Activated B cell treated with CpG ODN at 0.5 μM for 24 hours (primary cell): ENCODE measurements at places on chromosomes 7 and 10. TPM values are rescaled to one million over a fixed set of nuclear protein-coding genes. Genes with fewer than 3 reads are reported as not detected.

The GNAT3 gene
- total RNA-seq, result not detected in 2 replicates

DNA sequence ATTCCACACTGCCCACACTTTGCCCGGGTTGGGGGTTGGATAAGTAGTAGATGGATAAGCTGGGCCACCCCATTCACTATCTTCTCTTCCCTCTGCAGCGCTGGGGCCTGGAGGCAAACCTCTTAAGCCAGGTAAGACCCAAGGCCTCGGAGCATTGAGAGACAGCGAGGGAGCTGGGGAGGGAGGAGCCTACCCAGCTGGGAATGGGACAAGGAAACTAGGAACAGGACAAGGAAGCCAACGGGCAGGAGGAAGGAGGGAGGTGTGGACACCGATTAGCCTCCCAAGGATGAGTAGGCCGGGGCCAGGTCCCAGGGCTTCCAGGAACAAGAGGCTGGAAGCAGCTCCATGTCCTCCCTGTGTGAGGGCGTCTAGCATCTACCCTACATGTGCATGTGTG lies 9.6 kb downstream of the ELN start:
- no peak overlapping the region for H3K4me3 ChIP-seq
- DNase-seq, result no peak
- no peaks in the 10 kb centered on the region for H3K36me3 ChIP-seq
- peaks cover 13% of the 10 kb centered on the region for H3K27me3 ChIP-seq

- H3K4me3 ChIP-seq, result no peak overlapping the region
- H3K36me3 ChIP-seq, result no peaks in the 10 kb centered on the region
- no peaks in the 10 kb centered on the region for H3K27me3 ChIP-seq
Measured at GRCh38 chr7:74307738-74308505, 18.7 kb downstream of the CLIP2 start.

The ZCWPW1 gene
- total RNA-seq, result 10.8 and 15.2 TPM in 2 replicates

The PPP1R9A gene
- 1.3 and 1.5 TPM in 2 replicates for total RNA-seq

The CLDN3 gene
- not detected in 2 replicates for total RNA-seq

GRCh38 chr10:126910798-126911197 lies 5.6 kb downstream of the DOCK1 start:
- DNase-seq, result no peak
- H3K4me3 ChIP-seq, result no peak overlapping the region
- H3K36me3 ChIP-seq, result no peaks in the 10 kb centered on the region
- H3K27me3 ChIP-seq, result peaks cover 9% of the 10 kb centered on the region
- H3K4me1 ChIP-seq, result peaks cover 5% of the 10 kb centered on the region

DNA sequence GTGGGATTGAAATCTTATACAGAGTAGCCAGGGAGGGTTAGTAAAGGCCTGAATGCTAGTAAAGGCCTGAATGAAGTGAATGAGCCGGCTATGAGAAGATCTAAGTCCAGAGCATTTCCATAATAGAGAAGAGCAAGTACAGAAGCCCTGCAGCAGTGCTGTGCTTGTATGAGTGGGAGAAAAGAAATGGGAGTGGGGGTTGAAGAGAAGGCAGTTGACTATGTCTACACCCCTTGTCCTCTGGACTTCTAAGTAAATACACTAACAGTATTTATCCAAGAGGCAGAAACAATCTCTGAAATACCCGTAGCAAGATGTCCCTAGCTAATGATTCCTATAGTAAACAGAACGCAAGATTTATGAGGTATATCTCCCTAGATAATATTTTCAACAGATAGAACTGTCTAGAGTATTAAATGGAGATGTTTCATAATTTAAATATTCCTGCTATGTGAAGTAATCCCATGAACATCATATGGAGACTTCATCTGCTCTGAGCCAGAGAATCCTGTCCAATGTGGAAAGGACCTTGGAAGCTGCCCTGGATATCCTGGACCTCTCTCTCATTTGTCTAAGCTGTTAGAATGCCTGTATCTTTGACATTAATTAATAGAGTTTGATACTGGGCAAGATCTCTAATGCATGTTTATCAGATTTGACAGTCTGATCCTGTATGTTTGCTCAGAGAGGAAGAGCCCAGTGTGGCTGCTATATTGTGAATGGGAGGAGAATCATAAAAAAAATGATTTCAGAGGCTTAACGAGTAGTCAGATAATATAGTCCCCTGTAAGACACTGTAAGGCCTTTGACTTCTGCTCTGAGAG lies 171.6 kb downstream of the LRRN3 start:
- H3K27ac ChIP-seq, result no peak overlapping the region
- H3K4me3 ChIP-seq, result no peak overlapping the region
- no peak for DNase-seq
- no peaks in the 10 kb centered on the region for H3K36me3 ChIP-seq
- H3K4me1 ChIP-seq, result no peaks in the 10 kb centered on the region
